Activated CD4-positive, alpha-beta T cell treated with anti-CD3 and anti-CD28 coated beads, Interleukin-2, amount 50 U/mL, for 4 hours (primary cell): ENCODE measurements at places on chromosomes 11 and 22.

- no peak for DNase-seq
These were observed 102.4 kb upstream of the FIBIN start for GRCh38 chr11:26891501-26891900.

GRCh38 chr11:128941110-128941509 is 1.6 kb downstream of the TP53AIP1 start:
- DNase-seq = no peak

- DNase-seq = no peak
These were observed 21.0 kb upstream of the ANO1 start for GRCh38 chr11:70057080-70057479.

DNA sequence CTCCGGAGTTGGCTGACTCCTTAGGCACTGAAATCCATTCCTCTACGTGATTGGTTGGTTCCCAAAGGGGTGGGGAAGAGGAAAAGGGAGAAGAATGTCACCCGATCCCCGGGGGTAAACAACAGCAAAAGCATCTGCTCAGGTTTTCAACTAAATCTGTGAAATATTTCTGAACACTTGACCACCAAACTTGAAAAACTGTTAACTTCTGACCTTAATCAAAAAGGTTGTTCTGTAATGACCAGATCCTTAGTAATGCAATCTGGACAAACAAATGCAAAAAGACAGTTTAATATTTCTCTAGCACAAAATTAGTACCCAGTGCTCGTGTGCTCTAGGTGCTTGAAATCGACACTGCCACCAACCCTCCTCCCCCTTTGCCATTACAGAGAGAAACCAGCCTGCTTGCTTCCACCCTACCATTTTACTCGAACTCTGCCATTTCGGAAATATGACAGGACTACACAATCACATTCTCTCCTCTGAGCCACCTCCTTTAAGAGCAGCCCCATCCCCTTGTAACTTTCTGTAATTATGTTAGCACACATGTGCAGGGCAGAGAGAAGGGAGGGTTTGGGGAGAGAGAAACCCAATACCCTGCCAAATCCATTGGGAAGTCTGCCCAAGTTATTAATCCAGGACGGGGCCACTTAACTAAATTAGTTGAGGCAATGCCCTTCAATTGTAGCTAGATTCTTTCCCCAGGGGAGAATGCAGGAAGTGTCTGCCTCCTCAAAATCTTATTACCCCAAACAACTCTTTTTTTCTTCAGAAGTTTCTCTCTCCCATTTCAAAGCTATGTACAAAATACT is 113.8 kb downstream of the RBFOX2 start:
- no peak for DNase-seq

DNA sequence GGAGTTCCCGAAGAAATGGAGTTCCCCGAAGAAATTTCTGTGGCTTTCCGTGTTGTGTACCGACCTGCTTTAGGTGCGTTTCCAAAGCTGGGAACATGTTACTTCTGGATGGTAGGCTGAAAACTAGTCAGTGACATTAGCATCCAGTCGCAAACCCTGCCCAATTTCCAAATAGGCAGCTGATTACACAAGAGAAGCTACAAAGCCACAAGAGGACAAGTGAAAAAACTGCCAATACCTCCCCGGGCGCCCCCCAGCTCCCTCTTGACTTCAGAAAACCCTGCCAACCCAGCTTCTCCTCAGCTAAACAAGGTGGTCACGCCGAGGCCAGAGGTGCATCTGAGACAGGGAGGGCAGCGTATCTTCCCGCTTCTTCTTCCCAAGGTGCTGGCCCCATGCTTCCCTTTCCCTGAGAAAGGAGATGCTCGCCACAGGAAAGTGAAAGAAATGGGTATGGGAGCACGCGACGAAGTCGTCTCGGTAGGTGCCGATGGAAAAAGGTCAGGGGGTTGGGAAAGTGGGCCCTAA is 551 bp downstream of the AGBL2 start:
- DNase-seq = peak; percentile 4

- DNase-seq = no peak
These were observed 47.2 kb downstream of the LRFN4 start for GRCh38 chr11:66904055-66904454.

GRCh38 chr11:116061322-116061721 is 557.1 kb upstream of the CADM1 start:
- DNase-seq = no peak

- DNase-seq = peak; percentile 70
These were observed 26.5 kb upstream of the UBASH3B start for GRCh38 chr11:122628810-122629555.

DNA sequence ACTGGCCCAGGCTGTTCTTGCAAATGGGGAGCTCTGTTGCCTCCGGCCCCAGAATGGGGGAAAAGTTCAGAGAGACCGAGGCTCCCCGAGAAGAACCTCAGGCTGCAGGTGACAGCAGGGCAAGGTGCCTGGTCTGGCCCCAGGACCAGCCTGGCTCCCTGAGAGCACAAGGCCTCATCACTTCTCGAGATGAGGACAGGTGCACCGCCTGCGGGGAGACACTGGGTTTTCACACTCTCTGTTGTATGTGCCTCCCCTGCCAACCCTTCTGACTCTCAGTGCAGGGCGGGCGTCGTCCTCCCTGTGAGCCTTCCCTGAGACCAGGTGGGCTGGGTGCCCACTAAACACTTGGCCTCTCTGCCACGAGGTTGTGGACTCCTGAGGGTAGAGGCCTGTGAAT is 102.2 kb downstream of the BCR start:
- DNase-seq = no peak

DNA sequence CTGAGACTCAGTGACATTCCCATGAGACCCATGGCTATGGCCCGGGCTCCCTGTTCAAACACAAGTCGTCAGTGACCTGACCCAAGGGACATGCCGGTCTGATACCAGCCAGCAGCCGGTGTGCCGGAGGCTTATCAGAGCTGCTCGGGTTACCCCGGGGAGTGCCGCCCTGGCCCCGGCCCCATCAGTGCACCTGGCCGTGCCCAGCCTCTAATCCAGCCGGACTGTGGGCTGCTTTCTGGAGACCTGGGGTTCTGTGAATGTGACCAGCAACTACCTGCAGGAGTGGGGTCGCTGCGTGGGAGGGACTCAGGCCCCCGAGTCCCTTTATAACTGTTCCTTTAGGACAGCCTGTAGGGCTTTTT is 52.7 kb downstream of the LINC01488 start:
- DNase-seq = no peak

- no peak for DNase-seq
These were observed 18.4 kb downstream of the OSBPL5 start for GRCh38 chr11:3146612-3147256.

GRCh38 chr11:78465169-78465942 is 47.7 kb upstream of the GAB2 start:
- DNase-seq = no peak

DNA sequence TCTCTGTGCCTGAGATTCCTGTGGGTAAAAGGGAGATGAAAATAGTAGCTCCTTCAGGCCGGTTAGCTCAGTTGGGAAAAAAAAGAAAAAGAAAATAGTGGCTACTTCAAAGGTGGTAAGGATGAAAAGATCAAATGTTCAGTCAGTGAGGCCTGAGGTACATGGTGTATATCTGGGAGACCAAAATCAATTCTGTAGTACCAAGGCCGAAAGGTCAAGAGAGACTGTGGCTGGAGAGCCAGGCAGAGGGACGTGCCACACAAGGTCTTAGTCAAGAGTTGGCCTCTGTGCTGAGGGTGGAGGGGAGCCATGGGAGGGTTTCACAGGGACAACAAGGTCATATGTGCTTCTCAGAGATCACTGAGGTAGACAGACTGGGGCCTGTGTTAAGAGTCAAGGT is 4.8 kb upstream of the GDPD5 start:
- DNase-seq = no peak

DNA sequence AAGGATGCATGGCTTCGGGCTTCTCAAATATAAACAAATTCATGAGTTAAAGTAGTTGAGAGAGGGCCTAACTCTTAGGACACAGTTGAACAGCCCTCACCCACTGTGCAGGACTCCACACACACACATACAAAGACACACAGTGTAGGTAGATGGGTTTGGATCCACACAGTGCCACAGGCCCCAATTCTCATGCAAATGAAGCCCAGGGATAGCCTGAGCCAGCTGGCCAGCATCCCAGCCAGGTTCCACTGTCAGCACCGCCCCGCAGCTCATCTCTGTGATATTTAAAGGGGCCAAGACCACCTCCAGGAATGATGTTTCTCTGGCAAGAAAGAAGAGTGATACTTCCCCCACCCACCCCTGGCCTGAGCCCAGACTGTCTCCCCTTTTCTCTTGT is 11.7 kb downstream of the SLC35C1 start:
- no peak for DNase-seq

GRCh38 chr11:110200241-110200640 is 96.2 kb downstream of the RDX start:
- DNase-seq = no peak

GRCh38 chr11:96119211-96119610 is 195.3 kb upstream of the MTMR2 start:
- no peak for DNase-seq

DNA sequence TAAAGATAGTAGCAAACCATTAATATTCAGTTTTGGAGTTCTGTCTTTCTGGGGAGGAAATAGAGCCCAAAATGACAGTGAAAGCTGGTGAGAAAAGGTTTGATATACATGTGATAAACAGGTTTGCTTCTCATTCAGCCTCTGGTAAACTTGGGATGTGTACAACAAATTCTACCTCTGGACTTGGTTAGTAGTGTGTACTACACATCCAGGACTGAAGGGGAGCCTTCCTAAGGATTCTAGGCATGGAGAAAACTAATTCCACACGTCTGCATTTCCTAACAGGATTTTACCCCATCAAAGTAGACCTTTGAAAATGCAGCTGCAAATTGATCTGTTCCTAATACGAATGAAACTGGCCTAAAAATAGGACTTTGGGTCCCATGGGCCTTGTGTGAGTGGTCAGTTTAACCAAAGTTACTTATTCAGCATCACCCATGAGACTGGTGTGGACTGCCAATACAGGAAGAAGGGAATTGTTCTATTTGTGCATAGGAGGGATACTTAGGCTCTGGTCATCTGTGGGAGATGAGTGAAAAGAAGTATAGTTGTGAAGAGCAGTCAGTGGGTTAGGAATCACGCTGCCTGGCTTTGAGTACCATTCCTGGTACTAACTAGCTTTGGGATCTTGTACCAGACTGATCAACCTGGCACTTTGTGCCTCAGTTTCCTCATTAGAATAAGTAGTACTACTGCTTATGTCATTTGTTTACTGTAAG is 74.2 kb downstream of the YAP1 start:
- DNase-seq = no peak

DNA sequence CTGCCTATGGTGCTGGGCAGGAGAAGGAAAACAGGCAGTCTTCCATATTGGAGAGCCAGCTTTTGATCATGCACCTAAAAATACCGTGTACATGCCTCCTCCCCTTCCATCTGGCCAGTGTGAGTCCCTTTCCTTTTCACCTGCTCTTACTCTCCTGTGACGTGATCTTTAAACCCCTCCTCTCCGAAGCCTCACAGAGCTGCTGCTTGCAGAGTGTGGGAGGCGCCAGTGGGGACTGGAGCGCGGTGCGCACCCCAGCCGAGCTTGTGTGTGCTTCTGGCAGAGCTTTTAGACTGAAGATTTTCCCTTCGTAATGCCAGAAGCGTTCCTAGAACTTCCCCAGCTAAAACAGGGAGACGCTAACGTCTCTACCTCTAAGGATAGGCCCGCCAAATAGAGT is 29.8 kb downstream of the MUC6 start:
- no peak for DNase-seq

- DNase-seq = no peak
These were observed 13.2 kb downstream of the HSD17B12 start for GRCh38 chr11:43693731-43694130.

DNA sequence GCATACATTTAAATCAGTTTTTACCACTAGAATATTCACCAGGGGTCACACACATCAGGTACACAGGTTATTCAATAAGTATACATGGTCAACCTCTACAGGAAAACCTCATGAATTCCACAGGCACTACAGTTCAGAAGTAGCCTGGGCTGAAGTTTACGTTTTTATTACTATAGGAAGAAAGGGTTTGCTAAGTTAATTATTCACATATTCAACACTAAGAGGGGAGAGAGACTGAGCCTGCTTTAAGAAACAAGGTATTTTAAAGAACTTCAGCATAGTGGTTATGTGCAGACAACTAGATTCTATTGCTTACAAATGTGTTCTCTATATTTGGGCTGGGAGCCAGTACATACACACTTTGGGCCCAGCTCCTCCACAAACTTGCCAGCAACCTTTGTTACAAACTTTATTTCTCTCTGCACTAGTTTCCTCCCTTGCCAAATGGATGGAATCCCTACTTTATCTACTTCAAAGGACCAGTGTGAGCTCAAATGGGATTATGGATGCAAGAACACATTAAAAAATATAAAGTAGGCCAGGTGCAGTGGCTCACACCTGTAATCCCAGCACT is 31.9 kb downstream of the IL18BP start:
- DNase-seq = no peak

DNA sequence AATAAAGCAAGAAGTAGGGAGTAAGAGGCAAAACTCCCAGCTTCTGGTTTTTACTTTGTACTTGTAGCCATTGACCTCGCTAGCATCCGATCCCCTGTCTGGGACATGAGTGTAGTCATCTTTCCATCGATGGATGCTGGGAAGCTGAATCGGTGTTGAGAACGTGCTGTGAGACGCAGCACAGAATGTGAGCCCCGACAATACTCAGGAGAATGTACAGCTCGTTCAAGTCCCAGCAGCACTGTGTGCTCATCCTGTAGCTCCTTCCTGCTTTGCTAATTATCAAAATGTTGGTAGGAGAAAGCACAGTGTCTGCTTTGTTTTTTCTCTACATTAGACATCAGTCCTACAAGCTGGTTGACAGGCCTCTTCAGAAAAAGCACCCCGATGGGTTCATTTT is 56.6 kb downstream of the JAM3 start:
- DNase-seq = no peak

DNA sequence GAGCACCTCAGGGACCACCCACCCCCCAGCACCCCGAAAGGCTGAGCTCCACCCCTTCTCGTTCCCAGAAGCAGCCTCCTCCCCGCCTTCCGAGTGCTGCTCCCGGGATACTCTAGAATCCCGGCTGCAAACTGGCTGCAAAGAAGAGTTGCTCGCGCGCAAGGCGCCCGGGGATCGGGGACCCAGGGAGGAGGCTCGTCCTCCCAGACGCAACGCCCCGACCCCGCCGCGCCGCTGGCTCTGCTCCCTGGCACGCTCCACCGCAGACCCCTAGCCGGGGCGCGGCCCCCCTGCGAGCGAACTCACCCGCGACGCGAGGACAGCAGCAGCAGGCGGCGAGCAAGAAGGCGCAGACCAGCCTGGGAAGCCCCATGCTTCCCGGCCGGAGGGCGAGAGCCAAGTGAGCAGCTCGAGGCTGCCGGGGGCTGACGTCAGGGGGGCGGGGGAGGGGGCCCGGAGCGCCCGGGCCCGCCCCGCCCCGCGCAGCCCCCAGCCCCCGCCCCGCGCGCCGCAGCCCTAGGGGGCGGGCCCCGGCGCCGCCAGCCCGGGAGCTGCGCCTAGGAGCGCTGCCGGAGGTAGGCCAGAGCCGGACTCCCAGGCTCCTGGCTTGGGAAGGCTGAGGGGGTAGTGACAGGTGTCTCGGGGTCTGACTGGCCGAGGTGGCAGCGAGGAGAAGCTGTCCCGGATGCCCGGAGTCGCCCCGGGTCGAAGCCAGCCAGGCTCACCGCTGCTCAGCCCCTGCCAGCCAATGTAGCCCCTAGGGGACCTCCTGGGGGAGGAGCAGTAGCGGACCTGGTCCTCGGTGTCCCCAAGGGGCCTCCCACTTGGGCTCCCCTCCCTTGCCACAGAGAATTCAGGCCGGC is at the start of gene MCAM:
MCAM (minus strand) TSS at position 402 of the 863 bp plus-strand sequence; CDS start at position 373, 29 bp downstream.
- no peak for DNase-seq
